ENCODE measurements at places on chromosomes 3 and 15.

GRCh38 chr3:13479332-13479581 is 849 bp upstream of the HDAC11 start:
- peak; percentile 43 for DNase-seq

GRCh38 chr15:63020759-63021430 is 21.7 kb upstream of the TPM1 start:
- no peak for DNase-seq

DNA sequence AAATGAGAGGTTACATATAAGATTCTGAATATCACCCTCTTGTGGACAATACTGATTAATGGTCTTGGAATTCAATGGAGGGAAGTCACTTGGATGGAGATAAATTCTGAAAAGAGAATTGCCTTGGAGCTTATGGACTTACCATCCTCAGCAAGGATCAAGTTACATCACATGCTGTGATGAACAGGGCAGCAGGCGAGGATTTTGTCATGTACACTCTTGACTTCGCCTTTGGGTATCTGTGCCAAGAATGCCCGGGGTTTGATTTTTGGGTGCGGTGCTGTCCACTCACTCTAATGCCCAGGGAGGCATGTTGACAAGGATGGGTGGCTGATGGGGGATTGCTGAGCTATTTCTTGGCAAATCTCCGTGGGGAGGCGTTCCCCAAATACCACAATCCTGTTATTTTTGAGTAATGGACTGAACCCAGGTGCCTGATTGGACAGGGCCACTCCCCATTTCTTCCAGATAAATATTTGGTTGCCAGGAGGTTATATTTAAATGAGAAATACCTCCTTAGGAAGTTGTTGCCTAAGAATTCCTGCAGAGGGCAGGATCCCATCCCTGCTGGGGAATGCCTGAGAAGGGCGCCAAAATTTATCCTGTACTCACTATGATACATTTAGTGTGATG is 96.3 kb downstream of the TPRG1 start:
- DNase-seq, result no peak

DNA sequence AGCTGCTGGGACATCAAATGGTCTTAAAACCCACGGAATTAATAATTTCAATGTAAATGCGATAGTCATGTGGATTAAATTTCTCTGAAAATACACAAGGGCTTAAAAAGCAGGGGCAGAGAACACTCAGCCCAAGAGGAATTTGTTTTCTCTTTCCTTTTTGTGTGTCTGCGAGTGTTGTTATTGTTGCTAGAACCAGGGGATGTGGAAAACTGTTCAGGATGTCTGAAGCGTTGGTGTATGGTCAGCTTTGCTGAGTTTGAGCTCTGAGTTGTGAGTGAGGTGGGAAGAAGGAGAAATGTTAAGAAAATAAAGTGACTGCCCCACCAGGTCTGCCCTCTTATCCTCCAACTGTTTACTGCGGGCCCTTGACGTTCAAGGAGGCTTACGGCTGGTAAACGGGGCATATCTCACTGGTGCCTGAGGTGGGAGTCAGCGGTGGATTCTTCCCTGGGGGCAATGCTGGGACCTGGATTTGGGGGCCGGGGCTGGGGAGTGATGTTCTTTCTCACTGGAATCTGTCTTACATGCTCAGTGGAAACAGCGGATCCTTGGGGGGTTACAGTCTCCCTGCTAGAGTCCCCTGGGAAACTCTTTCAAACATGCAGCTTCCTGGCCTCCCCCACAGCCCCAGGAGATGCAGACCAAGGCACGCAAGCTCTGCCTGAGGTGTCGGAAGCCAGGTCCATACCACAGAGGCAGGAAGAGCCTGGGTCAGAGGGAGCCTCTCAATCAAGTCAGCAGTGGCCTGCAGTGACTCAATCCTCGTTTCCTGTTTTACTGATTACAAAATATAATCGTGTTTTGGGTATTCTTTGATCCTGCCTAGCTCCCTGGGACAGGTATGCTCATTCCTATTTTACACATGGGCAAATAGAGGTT is 41.8 kb downstream of the ITGA11 start:
- peak; percentile 80 for DNase-seq

DNA sequence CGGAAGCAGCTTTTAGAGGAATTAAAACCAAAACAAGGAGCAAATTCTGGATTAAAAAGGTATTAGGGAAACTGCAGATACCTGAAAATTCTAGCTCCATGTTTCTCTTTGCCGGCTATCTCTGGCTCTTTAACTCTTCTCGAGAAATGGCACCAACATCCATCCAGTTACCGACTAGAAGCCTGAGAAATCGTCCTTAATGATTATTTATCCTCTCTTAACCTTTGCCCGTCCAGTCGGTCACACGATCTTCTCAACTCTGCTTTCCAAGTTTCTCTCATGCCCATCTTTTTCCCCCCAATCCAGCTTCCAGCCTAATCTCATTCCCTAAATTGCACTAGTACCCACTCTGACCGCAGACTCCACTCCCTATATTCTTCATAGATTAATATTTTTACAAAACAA is 596 bp upstream of the SGO1 start:
- peak; percentile 6 for DNase-seq

Data from lung microvascular endothelial cell (primary cell).